ENCODE measurements at places on chromosomes 16 and 17. TPM values are rescaled to one million over a fixed set of nuclear protein-coding genes. Genes with fewer than 3 reads are reported as not detected.

DNA sequence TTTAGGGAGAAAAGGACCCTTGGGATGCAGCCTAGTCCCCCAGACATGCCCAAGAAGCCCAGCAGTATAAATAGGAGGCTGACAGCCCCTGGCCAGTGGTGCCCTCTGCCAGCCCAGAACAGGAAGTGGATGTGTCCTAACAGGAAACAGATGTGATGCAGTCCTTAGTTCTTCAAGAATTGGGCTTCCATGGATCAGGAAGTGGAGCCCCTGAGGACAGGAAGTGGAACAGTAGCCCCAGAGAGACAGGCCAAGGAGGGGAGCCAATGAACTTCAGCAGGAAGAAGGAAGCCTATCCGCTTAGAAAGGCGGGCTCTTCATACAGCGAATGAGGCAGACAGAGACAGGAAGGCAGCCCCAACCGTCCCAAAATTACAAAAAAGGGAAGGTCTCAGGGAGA is 7.2 kb downstream of the CTF1 start:
- peaks cover 8% of the 10 kb centered on the region for H3K4me1 ChIP-seq
- DNase-seq = peak; percentile 25
- H3K4me3 ChIP-seq = no peak overlapping the region
- H3K27me3 ChIP-seq = no peaks in the 10 kb centered on the region
- peak overlapping the region; percentile 89 for H3K27ac ChIP-seq

DNA sequence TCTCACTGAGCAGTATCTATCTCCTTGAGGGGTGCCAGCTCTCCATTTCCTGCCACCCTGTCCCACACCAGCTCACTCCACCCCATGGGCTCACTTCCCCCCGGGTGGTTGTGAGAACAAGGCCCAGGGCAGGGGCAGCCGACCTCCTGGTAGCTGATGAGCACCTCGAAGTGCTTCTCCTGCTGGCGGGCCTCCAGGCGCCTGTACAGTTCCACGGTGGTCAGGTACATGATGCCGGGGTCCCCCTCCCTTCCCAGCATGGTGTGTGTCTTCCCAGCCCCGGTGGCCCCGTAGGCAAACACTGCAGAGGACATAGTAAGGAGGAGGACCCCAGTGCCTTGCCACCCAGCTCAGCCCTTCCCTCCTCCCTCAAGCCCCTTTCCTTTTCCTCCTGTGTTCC is 12.5 kb downstream of the KIF18B start:
- H3K4me1 ChIP-seq = no peaks in the 10 kb centered on the region
- no peak overlapping the region for H3K4me3 ChIP-seq
- H3K36me3 ChIP-seq = no peaks in the 10 kb centered on the region
- no peak overlapping the region for H3K27ac ChIP-seq

DNA sequence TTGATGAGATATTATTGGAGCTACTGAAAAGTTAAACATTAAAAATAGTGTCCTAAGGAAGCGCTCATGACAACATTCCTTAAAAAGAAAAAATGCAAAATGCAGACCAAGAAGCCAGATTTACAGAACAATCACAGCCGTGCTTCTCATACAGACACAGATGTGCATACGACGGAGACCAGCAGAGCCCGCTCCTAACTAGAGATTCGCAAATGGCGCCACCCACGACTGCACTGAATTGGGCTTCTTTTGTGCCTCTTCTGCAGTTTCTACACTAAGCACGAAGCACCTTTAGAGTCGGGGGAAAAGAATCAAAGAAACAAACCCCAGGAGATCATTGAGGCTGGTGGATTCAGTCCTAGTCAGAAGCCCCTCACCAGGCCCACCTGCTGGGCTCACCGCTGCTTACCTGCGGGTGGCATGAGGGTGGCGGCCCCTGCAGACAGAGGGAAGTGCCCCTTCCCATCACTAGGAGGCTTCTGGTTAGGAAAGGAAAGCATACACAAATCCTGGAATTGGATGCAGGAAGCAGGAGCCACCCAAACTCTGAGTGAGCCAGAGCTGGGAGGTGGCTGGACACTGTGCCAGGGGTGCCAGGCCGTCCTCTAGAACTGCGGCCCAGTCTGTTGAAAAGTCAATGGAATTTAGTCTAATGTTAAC is 64.9 kb upstream of the CHMP6 start:
- DNase-seq = no peak
- no peak overlapping the region for H3K4me3 ChIP-seq
- no peaks in the 10 kb centered on the region for H3K27me3 ChIP-seq
- no peak overlapping the region for H3K27ac ChIP-seq

ASPA gene
- total RNA-seq = 0.89 TPM

BAHCC1 gene
- 2.5 TPM for total RNA-seq

DNA sequence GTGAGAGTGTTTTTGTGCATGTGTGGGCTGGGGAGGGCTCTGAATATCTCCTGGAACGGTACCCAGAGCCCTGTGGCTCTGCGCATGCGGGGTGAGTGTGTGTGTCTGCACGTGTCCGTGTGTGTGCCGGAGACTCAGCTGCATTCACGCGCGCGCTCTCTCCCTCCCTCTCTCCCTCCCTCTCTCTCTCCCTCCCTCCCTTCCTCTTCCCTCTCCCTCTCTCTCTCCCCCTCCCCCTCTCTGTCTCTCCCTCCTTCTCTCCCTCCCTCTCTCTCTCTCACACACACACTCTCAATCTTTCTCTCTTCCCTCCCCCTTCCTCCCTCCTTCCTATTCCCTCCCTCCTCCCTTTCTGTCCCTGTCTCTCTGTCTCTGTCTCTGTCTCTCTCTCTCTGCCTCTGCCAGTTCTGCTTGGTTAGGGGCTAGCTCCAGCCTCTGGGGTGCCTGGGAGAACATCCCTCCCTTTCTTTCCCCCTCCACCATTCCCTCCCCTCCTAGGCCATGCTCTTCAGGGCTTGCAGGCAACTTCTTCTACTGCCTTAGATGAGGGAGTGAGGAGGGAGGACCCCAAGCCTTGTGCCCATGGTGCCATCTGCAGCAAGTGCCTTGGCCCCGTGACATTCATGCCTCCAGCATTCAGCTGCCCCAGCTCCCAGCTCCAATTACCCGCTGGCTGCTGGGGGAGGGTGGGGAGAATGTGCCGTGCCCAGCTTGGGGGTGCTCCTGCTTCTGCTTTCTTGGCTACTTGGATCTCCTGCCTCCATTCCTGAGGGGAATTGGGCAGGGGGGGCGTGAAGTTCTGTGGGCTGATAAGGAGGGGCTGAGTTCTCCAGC is 6.4 kb downstream of the THRA start:
- no peaks in the 10 kb centered on the region for H3K36me3 ChIP-seq
- DNase-seq = peak; percentile 96
- H3K4me3 ChIP-seq = peak overlapping the region; percentile 54
- H3K27ac ChIP-seq = peak overlapping the region; percentile 100
- H3K4me1 ChIP-seq = peaks cover 98% of the 10 kb centered on the region

DNA sequence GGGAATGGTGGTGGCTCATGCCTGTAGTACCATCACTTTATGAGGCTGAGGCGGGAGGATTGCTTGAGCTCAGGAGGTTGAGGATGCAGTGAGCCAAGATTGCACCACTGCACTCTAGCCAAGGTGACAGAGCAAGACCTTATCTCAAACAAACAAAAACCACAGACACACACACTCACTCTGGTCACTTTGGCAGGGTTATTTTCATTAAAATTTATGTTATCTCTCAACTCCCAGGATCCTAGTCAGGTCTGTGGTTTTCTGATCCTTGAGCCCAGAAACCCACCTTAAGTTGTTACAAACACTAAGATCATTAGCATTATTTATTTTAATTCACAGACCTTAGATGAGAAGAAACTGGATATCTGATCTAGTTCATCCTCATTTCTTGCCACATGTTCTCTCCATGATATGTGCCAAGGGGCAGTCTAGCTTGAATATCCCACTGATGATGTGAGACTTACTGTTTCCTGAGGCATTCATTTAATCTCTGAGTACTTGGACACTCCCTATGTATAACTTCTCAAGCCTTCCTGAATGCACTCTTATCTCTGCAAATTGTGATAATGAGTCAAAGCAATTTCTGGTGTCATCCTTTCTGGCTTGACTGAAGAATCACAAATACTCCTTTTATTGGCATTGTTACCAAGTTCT is 9.6 kb downstream of the ABHD15 start:
- no peak overlapping the region for H3K27ac ChIP-seq
- no peak for DNase-seq
- no peaks in the 10 kb centered on the region for H3K36me3 ChIP-seq
- no peaks in the 10 kb centered on the region for H3K27me3 ChIP-seq

GRCh38 chr16:28182183-28182582 is 29.6 kb downstream of the XPO6 start:
- no peak overlapping the region for H3K4me3 ChIP-seq

GRCh38 chr16:84499638-84500037 is 4.8 kb downstream of the MEAK7 start:
- no peaks in the 10 kb centered on the region for H3K36me3 ChIP-seq
- no peaks in the 10 kb centered on the region for H3K27me3 ChIP-seq
- no peak overlapping the region for H3K4me3 ChIP-seq

NAA38 gene
- 57.4 TPM for total RNA-seq

DNA sequence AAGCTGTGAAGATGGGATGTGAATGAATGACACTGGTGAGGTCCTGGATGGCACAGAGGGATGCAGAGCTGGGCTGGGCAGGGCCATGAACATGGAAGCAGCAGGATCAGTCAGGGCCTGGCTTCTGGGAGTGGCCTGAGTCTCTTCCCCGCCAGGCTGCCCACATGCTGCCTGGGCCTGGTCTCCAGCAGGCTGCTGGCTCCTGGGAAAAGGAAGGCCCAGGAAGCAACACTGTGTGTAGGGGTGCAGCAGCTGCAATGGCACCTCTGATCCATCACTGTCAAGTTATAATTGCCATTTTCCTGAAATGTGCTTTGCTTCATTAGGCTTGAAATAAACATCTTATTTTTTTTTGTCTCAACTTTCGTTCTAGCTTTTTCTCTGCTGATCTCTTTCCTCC is 260.2 kb upstream of the N4BP1 start:
- H3K27ac ChIP-seq = no peak overlapping the region
- no peaks in the 10 kb centered on the region for H3K36me3 ChIP-seq
- no peaks in the 10 kb centered on the region for H3K4me1 ChIP-seq
- no peak overlapping the region for H3K4me3 ChIP-seq
- H3K27me3 ChIP-seq = no peaks in the 10 kb centered on the region

DNA sequence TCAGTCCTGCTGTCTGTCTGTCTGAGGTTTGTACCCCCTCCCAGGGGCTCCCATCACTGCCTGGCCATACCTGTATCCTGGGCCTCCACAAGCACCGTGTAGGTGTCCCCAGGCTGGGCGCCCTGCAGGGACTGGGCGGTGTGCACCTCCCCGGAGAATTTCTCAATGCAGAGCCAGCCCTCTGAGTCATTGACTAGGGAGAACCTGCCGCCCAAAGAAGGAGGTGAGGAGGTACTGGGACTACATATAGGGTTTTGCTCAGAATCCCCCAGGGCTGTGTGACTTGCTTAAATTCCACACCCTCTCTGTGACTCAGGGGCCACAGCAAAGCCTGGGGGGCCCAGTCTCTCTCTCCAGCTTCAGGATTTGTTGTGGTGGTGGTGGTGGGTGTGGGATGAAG is 7.6 kb downstream of the CDH16 start:
- DNase-seq = no peak
- no peak overlapping the region for H3K4me3 ChIP-seq
- no peaks in the 10 kb centered on the region for H3K27me3 ChIP-seq
- H3K27ac ChIP-seq = no peak overlapping the region
- H3K4me1 ChIP-seq = no peaks in the 10 kb centered on the region
- no peaks in the 10 kb centered on the region for H3K36me3 ChIP-seq

KCNAB3 gene
- total RNA-seq = 0.42 TPM

DNA sequence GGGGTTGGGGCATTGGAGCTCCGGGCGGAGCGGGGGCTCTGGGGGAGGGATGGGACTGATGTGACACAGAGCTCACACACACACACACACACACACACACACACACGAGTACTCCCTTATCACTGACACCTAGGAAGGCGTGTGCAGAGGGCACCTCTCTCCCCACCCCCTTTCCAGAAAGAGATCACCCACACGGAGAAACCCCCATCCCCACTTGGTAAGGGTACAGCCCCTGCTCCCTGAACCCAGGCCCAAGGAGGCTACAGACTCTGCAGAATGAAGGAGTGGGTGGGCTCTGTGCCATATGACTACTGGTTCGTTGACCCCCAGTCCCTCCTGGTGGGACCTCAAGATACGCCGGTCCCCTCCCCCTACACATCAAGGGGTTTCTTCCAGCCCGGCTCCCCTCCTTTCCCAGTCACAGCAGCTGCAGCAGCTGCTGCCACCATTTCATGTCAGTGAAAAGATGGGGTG is 8.7 kb upstream of the ARHGAP23 start:
- H3K4me1 ChIP-seq = peaks cover 29% of the 10 kb centered on the region
- no peak for DNase-seq
- H3K27me3 ChIP-seq = peaks cover 13% of the 10 kb centered on the region
- H3K27ac ChIP-seq = no peak overlapping the region
- peak overlapping the region; percentile 37 for H3K4me3 ChIP-seq

GRCh38 chr17:50037321-50038107 is 18.4 kb upstream of the ITGA3 start:
- DNase-seq = no peak
- no peak overlapping the region for H3K27ac ChIP-seq
- H3K36me3 ChIP-seq = no peaks in the 10 kb centered on the region
- H3K4me1 ChIP-seq = no peaks in the 10 kb centered on the region
- H3K27me3 ChIP-seq = no peaks in the 10 kb centered on the region
- no peak overlapping the region for H3K4me3 ChIP-seq

DNA sequence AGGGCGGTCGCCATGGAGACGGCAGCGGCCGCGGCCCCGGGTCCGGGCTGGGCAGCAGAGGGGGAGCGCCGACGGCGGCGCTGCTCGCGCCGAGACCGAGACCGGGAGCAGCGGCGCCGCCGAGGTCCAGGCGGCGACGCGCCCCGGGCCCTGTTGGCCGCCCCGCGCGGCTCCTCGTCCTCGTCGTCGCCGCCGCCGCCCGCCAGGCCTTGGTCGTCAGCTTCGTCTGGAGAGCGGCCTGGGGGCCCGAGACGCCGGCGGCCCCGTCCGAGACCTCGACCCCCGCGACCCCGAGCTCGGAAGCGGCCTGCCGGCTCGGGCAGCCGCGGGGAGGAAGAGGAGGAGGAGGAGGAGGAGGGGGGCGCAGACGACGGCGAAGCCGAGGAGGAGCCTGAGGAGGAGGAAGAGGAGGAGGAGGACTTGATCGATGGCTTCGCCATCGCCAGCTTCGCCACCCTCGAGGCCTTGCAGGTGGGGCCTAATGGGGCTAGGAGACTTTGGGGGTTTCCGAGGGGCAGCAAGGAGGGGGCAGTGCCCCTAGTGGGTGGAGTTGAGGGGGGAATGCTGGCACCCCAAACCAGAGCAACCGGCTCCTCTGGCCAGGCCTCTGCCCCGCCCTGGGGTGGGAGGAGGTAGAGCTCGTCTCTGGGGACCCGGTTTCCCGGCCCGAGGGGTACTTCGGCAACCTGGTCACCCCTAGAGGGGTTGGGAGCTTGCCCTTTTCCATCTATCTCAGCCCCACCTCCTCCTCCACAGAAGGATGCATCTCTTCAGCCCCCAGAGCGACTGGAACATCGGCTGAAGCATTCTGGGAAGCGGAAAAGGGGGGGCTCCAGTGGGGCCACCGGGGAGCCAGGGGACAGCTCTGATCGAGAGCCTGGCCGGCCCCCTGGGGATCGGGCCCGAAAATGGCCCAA is 1.5 kb downstream of the FBRS start:
- no peaks in the 10 kb centered on the region for H3K27me3 ChIP-seq
- peaks cover 53% of the 10 kb centered on the region for H3K36me3 ChIP-seq
- DNase-seq = no peak

PAM16 gene
- total RNA-seq = 143 TPM

GRCh38 chr17:49249292-49249794 is 18.8 kb upstream of the PHOSPHO1 start:
- H3K27ac ChIP-seq = no peak overlapping the region
- no peak overlapping the region for H3K4me3 ChIP-seq
- no peaks in the 10 kb centered on the region for H3K36me3 ChIP-seq

Measured in gastrocnemius medialis (tissue), 4 donors.